ENCODE measurements at places on chromosomes 13 and 19.

DNA sequence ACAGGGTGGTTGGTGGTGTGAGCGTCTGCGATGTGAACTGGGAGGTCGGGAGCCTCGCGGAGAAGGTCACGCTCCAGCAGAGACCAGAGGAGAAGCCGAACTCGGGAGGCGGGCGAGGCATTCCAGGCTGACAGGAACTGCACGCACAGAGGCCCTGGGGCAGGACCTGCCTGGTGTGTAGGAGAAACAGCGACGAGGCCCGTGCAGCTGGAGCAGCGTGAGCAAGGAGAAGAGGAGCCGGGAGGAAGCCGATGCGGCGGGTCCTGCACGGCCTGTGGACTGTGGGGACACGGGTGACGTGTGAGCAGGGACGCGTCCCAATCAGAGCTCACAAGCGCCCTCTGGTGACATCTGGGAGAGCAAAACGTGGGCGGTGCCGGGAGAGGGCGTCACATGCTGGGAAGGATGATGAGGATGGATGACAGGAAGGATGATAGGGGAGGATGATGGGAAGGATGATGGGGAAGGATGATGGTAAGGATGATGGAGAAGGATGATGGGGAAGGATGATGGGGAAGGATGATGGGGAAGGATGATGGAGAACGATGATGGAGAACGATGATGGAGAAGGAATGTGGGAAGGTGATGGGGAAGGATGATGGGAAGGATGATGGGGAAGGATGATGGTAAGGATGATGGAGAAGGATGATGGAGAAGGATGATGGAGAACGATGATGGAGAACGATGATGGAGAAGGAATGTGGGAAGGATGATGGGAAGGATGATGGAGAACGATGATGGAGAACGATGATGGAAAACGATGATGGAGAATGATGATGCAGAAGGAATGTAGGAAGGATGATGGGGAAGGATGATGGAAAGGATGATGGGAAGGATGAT lies 16.1 kb upstream of the MADCAM1 start:
- DNase-seq = peak; percentile 33

DNA sequence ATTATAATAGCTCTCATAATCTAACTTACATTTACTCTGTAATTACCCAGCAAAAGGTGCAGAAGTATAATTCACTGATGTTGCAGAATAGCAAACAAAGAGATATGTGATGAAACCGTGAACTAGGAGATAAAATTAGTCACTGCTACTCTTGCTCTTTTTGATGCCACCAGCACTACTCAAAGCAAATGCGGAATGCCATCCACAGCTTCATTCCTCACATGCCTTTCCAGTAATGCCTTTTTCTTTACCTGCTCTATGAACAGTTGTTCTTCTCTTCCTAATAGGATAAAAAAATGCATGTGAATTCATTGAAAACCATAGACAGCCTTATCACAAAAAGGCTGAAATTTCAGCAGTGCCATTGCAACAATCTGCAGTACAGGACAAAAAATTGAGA lies 1129.5 kb downstream of the DIAPH3 start:
- no peak for DNase-seq

DNA sequence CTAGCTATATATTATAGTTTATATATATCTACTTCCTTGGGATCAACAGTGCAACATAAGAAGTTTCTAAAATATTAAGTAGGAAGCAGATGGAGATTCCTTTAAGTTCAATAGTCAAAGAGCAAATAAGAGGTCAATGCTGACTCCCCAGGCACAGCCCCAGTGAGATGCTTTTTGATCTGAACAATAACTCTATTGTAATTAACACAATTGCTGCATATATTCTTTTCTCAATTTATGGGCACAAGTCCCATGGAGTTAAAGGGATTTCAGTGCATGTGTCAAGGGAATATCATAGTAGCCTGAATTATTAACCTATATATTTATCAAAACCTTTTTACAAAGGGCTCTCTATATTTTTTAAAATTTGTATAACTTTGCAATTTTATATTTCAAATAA lies 180.8 kb downstream of the SPRY2 start:
- no peak for DNase-seq

DNA sequence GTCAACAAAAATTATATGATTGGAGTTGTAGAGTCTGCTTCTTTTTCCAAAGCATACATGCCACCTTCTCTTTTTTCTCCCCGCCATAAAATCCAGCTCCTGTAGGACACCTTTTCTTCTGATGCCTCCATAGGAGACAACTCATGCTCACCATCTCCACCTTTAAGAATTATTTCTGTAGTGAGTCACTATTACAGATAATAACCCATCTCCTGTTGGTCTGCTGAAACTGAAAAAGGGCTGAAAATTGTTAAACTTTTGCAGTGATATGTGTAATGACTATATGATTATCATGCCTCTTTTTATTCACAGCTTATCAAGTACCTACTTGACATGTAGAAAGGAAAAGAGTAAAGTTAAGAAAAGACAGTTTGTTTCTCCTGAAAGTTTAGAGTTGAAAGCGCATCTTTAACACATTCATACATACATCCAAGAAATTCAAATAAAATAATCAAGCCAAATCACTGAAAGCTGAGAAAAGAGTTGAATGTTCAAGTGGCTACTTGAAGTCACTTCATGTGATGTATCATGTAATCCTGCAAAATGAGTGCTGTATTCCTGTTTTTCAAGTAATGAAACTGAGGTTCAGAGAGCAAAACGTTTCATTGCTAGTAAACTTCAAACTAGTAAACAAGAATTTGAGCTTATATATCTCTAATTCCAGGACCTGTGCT lies 35.5 kb upstream of the LPAR6 start:
- DNase-seq = no peak

- no peak for DNase-seq
These were observed 5.5 kb upstream of the ZNF580 start for GRCh38 chr19:55635334-55635717.

DNA sequence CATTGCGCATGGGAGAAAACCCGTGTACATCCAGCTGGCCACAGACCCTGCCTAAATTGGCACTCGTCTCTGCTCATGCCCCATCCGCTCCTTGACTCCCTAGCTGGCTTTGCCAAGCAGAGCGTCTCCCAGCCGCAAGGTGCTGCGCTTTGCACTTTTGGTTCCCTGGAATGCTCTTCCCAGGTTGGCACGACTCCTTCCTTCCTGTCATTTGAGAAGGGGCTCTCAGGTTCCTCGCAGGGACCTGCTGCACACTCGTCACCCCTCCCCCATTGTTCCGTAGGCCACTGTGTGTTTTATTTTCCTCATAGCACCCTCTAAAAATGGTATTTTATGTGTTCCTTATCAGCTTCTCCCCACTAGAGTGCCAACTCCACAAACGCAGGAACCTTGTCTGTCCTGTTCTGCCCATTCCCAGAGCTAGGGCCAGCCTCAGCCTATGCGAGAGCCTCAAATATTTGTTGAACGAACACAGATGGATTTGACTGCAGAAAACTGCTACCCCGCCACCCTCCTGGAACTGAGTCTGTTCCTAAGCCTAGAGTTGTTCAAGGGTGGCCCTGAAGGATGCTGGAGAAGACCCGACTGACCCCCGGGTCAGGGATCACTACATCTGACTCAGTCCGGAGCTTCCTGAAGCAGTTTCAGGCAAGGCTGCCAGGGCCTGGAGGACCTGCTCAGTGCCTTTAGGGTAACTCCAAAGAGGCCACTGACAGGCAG lies 8.4 kb upstream of the CEBPA start:
- no peak for DNase-seq

DNA sequence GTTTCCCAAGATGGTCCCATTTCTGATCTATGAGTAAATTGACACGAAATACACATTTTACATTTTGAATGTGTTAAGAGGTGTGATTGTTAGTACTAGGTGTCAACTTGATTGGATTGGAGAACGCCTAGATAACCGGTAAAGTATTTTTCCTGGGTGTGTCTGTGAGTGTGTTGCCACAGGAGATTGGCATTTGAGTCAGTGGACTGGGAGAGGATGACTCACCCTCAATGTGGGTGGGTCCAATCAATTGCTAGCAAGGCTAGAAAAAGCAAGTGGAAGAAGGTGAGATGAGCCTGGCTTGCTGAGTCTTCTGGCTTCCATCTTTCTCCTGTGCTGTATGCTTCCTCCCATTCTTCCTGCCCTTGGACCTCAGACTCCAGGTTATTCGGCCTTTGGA lies 960.7 kb upstream of the PCDH9 start:
- no peak for DNase-seq

DNA sequence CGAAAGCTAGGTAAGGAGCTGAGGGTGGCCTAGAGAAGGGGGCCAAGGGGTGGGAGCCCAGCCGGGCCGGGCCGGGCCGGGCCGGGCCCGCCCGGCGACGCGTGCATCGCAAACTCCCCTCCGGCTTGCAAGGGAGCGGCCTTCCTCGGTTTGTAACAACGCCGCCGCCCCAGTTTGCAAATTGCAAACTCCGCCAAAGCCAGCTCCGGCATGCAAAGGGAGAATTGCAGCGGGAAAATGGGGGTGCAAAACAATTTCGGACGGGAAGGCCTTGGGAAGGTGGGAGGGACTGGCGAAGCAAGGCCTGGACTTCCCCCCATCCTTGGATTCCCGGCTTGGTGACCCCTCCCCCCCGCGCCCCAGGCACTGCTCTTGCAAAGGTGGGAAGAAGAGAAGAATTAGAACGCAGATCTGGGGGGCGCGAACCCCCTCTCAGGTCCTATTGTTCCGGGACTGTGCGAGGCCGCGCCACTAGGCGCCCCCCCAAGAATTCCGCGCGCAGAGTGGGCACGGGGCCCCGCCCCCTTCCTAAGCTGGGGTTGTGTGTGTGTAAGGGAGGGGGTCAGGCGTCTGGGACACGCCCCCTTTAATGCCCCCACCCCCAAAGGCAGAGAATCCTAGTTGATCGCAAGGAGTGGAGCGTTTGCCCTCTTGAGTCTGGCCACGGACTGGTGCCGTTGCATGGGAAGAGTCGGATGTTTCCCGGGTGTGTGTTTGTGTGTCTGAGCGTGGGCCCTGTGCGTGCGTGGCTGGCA lies 926 bp downstream of the PRR12 start:
- DNase-seq = peak; percentile 40

- no peak for DNase-seq
These were observed 25.6 kb upstream of the PCCA start for GRCh38 chr13:100063333-100063732.

GRCh38 chr19:2217591-2217990 lies 18.5 kb downstream of the PLEKHJ1 start:
- no peak for DNase-seq

GRCh38 chr19:5645409-5645808 lies 22.5 kb downstream of the SAFB start:
- DNase-seq = no peak

- DNase-seq = no peak
These were observed 144.2 kb downstream of the FOXO1 start for GRCh38 chr13:40522282-40522681.

- DNase-seq = no peak
These were observed 8.5 kb upstream of the PROZ start for GRCh38 chr13:113149711-113150549.

DNA sequence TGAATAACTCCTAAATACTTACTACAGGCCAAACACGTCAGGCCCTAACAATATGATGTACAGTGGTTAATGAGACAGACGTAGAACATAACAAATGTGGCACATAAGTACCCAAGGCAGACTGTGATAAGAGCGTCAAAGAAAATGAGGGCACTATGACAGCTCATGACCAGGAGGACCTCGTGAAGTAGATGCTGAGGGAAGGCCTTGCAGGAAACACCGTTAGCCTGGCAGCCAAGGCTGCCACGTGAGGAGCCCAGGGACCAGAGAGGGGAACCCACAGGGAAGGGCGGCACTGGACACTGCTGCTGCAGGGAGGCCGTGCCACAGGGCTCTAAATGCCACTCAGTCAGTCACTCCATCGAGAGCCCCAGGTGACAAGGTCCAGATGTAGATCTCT lies 5.7 kb downstream of the TUBGCP3 start:
- no peak for DNase-seq

DNA sequence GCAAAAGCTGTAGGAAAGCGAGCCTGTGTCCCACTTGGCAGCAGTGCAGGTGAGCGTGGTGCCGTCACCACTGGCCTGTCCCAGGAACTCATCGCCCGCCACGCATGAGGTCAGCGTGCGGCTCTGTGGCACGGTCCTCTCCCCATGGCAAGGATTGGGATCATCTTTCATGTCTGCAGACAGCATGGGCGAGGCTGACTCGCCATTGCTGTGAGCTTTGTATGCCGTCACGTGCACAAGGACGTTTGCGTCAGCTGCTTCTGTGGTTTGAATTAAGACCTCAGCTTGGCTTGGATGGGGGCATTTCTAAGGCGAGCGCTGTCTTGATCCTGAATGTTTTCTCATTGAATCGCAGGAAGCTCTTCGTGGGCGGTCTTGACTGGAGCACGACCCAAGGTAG lies 9.8 kb downstream of the DAZAP1 start:
- DNase-seq = no peak

- DNase-seq = no peak
These were observed 4.2 kb downstream of the CLIP3 start for GRCh38 chr19:36028313-36029041.

DNA sequence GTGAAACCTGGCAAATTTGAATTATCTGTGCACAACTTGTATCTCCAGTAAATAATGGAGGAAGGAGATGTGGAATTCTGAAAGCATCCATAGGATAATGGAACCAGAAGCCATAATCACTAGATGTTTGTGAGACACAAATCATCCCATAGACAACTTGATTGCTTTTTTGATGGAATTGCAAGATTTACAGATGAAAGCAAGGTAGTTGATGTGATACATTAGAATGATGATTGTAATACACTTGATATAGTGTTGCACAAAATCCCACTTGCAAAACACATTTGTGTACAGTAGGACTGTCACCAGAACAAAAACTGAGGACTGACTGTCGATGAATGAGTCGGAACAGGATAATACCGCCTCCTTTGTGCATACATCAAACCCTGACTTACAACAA lies 178.3 kb downstream of the IRS2 start:
- no peak for DNase-seq

GRCh38 chr19:54287456-54287855 lies 6.5 kb upstream of the LILRB2 start:
- no peak for DNase-seq

GRCh38 chr19:44587963-44588770 lies 25.2 kb upstream of the IGSF23 start:
- peak; percentile 4 for DNase-seq

Measured in stimulated activated CD4-positive, alpha-beta T cell treated with anti-CD3 and anti-CD28 coated beads, Interleukin-4, amount 100 ng/mL, for 24 hours (primary cell).